ENCODE measurements at places on chromosomes 2 and 18. TPM values are rescaled to one million over a fixed set of nuclear protein-coding genes. Genes with fewer than 3 reads are reported as not detected.
A peak's percentile ranks its signal among the peaks of the same experiment; 100 is the strongest.

The NT5C1B gene
- not detected for total RNA-seq

The UGT1A10 gene
- not detected for total RNA-seq

The ATP6V1C2 gene
- total RNA-seq: 0.69 TPM

GRCh38 chr2:19198381-19198780 is 160.0 kb downstream of the OSR1 start:
- no peaks in the 10 kb centered on the region for H3K36me3 ChIP-seq
- no peak overlapping the region for H3K4me3 ChIP-seq
- H3K27ac ChIP-seq: no peak overlapping the region
- no peak for DNase-seq
- no peaks in the 10 kb centered on the region for H3K27me3 ChIP-seq

GRCh38 chr2:172387361-172387760 is 40.0 kb upstream of the ITGA6 start:
- H3K27me3 ChIP-seq: no peaks in the 10 kb centered on the region
- no peak for DNase-seq
- H3K36me3 ChIP-seq: no peaks in the 10 kb centered on the region

- no peak overlapping the region for H3K4me3 ChIP-seq
- no peak overlapping the region for H3K27ac ChIP-seq
- no peak for DNase-seq
- no peaks in the 10 kb centered on the region for H3K4me1 ChIP-seq
- H3K36me3 ChIP-seq: no peaks in the 10 kb centered on the region
- H3K27me3 ChIP-seq: no peaks in the 10 kb centered on the region
Observed at GRCh38 chr2:170213651-170214050, 35.7 kb downstream of the MYO3B start.

DNA sequence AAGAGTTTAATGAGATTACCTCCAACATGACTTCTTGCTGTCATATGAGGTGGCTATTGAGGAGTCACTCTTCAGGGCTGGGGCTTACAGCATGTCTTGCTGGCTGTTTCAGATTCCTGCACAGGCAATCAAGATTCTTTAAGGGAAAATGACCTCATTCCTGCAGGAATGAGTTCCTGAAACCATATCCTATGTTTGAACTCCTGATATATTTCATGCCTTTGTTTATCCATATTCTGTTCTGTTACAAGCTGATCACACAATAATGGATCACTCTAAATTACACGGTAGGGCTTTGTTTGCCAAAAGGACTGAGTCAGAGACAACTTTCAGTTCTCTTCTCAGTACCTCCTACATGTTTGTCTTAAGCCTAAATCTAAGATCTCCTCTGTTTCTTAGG is 879.8 kb upstream of the PIK3C3 start:
- no peaks in the 10 kb centered on the region for H3K36me3 ChIP-seq
- no peaks in the 10 kb centered on the region for H3K4me1 ChIP-seq
- no peak overlapping the region for H3K27ac ChIP-seq

DNA sequence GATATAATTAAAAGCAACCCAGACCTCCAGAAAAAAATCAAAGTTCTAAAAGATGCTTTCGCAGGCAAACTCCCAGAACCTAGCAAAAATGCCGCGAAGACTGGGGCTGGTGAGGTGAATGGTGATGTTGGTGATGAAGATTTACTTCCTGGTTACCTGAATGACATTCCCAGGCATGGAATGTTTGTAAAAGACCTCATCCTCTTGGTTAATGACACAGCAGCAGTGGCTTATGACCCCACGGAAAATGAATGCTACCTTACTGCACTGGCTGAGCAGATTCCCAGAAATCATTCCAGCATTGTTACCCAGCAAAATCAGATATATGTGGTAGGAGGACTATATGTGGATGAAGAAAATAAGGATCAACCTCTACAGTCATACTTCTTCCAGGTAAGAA is 994 bp downstream of the KLHL41 start:
- H3K4me1 ChIP-seq: no peaks in the 10 kb centered on the region
- no peak overlapping the region for H3K4me3 ChIP-seq
- no peak overlapping the region for H3K27ac ChIP-seq
- no peaks in the 10 kb centered on the region for H3K27me3 ChIP-seq
- no peaks in the 10 kb centered on the region for H3K36me3 ChIP-seq

- no peak overlapping the region for H3K27ac ChIP-seq
- no peak for DNase-seq
- H3K27me3 ChIP-seq: no peaks in the 10 kb centered on the region
- H3K4me1 ChIP-seq: no peaks in the 10 kb centered on the region
Observed at GRCh38 chr2:189304360-189304759, 124.8 kb upstream of the COL5A2 start.

DNA sequence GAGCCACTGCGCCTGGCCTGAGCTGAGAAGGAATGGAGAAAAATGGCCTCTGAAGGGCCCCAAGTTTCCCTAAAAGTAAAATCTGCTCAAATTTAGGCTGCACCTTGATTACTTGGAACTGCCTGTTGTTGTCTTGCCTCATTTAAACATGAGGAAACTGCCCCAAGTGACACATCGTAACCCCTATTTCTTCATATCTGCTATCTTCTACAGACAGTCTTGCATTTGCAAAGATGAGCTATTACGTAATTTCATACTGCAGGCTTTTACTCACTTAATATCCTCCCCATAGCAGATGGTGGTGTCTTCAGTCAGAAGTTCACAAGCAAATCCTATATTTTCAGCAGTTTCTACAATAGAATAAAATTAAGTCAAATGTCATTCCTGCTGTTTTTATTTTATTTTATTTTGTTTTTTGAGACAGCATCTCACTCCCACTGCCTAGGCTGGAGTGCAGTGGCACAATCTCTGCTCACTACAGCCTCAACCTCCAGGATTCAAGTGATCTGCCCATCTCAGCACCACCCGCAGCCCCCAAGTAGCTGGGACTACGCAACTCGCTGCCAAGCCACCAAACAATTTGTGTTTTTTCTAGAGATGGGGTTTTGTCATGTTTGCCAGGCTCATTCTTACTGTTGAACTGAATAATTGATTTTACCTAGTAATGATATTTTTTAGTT is 45.3 kb upstream of the NARS1 start:
- DNase-seq: no peak
- no peaks in the 10 kb centered on the region for H3K27me3 ChIP-seq
- no peak overlapping the region for H3K4me3 ChIP-seq
- H3K27ac ChIP-seq: peak overlapping the region; percentile 45

DNA sequence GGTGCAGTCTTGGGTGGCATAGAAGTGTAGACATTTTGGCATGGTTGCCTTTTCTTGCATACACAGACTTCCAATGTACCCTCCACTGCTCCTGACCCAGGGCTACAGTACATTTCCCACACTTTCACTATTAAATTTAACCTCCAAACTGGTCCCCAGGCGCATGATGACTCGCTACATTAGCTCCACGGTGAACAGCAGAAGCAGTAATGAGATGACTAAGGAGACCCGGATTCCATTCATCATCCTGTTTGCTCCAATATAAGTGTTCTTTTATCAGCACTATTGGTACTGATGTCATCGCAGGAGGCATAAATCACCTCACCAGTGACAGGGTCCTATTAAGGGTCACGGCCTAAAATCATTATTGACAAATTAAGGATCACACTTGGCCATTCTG is 316.5 kb downstream of the EN1 start:
- H3K4me3 ChIP-seq: no peak overlapping the region
- no peaks in the 10 kb centered on the region for H3K27me3 ChIP-seq
- no peaks in the 10 kb centered on the region for H3K4me1 ChIP-seq
- DNase-seq: no peak
- H3K27ac ChIP-seq: no peak overlapping the region
